Muscle of arm (tissue), 14 donors: ENCODE measurements at places on chromosomes 3 and 15.

DNA sequence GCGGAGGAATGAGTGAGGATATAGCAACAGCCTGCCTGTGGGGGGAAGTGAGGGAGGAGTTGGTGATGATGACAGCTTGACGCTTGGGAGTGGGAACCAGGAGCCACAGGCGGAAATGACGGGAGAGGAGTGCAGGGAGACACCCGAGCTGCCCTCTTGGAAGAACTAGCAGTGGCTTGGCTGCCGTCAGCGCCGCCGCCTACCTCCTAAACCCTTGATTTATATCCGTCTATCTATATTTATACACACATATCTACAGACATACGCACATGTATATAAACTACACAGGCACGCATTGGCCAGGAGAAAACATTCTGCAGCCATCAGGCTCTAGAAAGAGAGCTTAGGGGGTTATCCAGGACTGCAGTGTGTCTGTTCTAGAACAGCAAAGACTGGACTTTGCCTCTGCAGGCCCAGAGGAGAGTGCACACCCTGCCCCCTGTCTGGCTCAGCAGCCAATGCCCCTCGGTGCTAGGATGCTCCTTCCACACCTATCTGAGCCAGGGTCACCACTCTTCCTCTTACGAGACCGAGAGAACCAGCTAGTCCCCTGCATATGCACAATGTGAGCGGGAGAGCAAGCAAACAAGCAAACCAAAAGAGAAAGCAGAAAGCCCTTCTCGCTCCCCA, 45.3 kb upstream of the MAGEF1 start:
- DNase-seq = peak; percentile 81

DNA sequence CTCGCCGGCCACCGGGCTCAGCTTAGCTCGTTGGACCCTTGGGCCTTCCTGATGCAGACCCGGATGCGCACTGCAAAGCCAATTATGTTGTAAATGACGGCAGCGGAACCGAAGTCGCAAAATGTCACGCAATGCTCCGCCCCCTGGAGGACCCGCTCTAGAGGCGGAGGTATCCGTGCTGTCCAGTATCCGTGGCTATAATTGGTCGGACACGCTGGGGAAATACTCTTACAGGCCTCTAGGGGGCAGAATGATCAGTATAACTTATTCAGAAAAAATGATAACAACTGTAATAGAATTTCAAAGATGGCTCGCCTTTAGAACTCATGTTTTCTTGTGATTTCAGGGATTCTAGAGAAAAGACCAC, at the start of gene PRR23B:
TSS of gene PRR23B (minus strand) at position 59 of the 367 bp plus-strand sequence. CDS start 265 bp downstream, outside the sequence.
- DNase-seq = no peak

GRCh38 chr3:194102436-194102835, 33.5 kb upstream of the HES1 start:
- no peak for DNase-seq

GRCh38 chr3:109257269-109257668, 59.0 kb downstream of the DPPA2 start:
- DNase-seq = peak; percentile 30

- DNase-seq = no peak
Observed at GRCh38 chr3:128021768-128022372, 30.4 kb upstream of the SEC61A1 start.

- DNase-seq = no peak
Observed at GRCh38 chr15:34993877-34994276, 5.8 kb upstream of the ZNF770 start.

DNA sequence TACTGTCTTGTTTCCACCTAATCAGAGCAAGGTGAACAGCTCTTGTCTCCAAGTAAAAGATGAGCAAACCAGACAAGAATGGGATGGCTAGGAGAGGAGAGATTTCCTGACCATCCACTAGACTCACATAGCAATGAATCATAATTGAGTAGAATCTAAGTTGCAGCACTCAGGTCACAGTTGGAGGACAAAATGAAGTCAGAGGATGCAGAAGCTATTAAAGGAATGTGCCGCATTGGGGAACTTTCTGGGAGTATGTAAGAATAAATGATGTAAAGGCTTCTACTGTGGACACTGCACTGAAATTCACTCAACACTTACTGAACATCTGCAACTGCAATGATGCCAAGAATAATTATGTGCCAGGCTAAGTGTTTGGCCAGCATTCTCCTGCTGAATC, 217.4 kb upstream of the WNT5A start:
- DNase-seq = no peak
